T-helper 2 cell treated with Interferon-gamma antibody and Interleukin-4, amounts not matched to agents 5 μg/mL and 100 μg/mL, for 36 hours (primary cell): ENCODE measurements at places on chromosomes 12 and 14.
A peak's percentile ranks its signal among the peaks of the same experiment; 100 is the strongest.

DNA sequence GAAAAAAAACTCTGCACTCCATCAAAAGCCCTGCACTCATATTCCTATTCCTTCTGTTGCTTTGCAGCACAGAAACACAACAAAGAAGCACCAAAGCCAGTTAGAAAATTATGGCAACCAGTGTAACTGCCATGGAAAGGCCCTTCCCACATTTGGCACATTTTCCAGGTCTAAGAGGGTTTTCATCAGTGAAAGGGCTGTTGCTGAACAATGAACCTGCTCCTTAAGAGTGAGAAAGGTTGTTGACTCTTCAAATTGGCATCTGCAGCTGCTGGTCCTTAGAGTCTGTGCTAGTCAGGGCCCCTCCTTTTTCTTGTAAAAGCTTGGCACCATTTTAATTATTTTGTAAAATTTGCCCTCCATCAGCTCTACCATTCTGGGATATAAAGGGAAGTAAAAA, 378.7 kb upstream of the KITLG start:
- DNase-seq = no peak

DNA sequence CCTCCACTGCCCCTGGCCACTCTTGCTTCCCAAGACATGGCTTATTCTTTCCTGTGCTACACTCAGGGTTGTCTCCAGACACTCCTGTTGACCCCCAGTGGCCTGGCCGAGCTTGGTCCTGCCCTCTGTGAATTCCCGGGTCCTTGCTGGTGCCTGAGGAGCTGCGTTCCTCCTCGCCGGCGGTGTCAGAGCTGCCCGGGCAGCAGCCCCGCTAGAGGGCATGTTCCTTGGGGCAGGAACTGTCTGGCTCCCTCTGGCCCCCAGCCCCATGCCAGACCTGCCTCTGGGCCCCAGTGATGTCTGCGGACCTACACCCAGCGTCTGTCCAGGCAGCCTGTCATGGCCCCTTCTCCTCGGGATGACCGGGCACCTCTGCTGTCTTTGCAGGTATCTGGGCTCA, 68.4 kb downstream of the AACS start:
- DNase-seq = no peak

DNA sequence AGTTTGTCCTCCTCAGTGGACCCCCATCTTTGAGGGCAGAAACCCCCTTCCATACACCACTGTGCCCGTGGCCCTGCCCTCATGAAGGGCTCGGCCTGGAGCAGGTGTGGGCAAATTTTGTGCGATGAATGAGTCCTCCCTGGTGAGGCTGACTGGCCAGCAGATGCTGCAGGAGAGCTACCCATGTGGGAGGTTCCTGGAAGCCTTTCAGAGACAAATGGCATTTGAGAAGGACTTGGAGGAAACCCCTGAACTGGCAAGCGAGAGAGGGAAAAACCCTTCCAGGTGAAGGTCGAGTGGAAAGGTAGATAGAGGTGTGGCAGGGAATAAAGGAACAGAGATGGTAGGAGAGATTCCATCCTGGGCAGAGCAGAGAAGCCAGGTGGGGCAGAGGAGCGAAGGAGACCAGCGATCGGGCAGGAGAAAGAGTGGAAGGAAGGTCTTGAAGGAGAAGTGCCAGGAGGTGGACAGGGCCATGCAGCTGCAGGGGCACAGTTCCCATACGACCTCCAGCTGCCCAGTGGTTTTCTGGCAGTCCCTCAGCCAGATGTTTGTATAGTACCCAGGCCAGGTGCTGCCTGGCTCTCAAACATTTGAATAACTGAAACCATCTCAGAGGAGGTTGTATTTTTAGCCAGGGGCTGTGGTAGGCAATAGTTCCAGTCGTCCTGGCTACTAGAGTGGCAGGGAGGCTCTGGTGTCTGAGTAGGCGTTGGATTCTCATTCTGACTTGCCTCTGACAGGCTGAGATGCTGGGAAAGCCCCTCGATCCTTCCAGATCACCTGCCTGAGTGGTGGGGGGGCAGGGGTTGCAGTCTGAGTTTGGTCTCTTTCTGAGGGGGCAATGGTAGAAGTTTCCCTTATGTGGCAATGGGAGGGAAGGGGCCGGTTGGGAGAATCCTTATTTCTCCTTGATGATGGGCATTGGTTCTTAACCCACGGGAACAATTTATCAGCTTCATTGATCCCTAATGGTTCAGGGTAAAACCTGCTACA, 40.1 kb downstream of the FBXL14 start:
- peak; percentile 67 for DNase-seq

DNA sequence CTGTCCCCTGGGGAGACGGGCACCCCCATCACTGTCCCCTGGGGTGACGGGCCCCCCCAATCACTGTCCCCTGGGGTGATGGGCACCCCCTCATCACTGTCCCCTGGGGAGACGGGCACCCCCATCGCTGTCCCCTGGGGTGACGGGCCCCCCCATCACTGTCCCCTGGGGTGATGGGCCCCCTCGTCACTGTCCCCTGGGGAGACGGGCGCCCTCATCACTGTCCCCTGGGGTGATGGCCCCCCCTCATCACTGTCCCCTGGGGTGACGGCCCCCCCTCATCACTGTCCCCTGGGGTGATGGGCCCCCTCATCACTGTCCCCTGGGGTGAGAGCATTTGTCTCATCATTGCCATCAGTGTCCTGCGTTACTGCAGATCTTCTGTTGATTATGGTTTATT, 38.6 kb downstream of the PACS2 start:
- DNase-seq = no peak

DNA sequence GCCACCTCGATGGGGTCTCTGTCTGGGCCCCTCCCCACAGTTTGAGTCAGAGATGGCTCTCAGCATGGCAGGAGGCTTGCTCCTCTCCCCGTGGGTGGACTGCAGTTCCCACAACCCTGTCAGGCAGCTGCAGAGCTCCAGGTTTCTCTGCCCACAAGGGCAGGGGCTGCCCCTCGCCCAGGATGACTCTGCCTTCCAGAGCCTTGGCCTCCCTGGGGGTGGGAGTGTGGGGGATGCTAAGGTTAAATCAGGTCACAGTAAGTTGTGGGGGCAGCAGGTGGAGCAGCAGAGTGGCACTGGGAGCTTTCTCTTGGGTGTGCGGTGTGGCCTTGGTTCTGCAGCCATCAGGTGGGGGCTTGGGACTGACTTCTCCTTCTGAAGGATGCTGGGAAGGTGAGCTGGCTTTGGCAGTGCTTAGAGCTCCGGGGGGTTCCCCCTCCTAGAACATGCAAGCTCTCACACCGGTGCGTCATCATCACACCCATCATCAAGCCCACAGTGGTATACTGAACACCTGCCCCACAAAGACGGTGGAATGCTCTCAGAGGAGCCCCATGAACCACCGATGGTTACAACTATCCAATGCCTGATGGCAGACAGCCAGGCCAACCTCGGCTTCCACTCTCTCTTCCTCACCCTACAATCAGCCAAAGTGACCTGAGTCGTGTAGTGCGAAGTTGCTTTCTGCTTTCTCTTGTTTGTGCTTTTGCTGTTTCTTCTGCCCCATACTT, 39.7 kb downstream of the ERH start:
- peak; percentile 22 for DNase-seq

DNA sequence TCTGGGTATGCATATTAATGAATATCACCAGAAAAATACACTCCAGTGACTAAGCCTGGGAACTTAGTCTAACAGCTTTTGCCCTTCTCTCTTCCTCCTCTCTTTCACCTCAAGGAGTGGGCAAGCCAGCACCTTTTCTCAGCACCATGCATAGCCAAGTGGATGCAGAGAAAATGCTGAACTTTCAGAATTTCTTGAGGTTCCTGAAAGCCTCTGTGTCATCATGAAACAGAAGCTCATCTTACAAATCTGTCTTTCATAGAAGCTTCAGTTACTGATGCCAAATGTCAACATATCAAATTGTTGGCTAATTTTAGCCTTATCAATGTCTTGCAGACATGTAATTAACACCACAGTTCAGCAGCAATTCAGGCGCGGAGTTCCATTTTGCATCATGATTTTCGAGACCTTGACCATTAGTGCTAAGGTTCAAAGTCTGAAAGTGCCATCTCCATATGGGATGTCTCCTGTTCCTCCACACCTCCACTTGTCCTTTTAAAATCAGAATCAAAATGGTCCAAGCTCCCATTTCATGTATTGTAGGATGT, 51.1 kb upstream of the RPH3A start:
- no peak for DNase-seq

DNA sequence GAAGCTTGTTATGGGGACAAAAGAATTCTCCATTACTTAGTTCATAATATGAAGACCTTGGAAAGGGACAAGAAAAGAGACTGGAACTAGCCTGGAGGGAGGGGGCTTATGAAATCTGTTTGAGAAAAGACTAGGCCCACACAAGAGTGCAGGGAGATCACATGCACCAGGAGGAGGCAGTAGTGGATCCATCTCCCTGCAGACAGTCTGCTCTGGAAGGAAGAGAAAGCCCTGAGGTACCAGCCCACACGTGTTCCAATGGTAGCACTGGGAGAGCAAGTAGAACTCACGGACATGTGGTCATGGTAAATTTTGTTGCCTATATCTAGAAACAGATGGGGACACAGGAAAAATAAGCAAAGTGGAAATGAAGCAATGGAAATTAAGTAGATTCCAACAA, 445.4 kb downstream of the SOX5 start:
- DNase-seq = no peak

DNA sequence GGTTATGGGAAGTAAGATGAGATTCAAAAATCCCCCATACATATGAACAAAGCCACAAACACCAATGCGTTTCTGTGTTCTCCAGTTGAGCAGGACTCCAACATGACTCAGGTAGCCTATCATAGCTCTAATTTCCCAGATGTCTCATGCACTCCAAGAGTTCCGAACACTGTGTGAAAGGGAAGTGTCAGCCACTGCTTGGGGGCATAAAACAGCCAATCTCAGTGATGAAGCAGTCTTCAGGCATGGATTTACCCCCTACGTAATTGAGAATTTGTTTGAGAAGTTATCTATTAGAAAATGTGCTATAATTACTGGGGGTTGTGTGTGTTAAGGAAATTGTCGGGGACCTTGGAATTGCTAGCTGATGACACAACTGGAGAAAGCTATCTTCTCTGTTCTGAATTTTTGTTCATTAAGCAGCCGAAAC, 153.9 kb upstream of the AVPR1A start:
- DNase-seq = no peak

- peak; percentile 53 for DNase-seq
These were observed 13.1 kb upstream of the ITGA5 start for GRCh38 chr12:54431911-54432814.

- DNase-seq = no peak
These were observed 298.4 kb upstream of the AMIGO2 start for GRCh38 chr12:47378222-47378582.

GRCh38 chr14:71658261-71658860, 273.9 kb upstream of the RGS6 start:
- no peak for DNase-seq

DNA sequence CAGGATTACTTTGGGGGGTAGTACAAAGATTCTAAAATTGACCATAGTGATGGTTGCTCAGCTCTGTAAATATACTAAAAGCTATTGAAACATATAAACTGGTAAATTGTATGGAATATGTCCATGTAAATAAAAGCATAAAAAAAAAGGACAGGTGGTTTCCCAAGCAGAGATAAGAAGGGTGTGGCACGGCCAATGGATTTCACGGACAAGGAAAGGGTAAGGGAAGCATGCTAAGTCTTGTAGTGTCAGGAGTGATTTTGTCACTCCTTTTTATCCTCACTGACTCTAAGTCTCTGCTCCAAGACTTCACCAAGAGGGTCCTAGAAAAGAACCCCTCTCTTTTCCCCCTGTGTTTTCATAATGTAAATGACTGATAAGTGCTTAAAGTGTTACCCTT, 229.2 kb downstream of the SPTSSA start:
- no peak for DNase-seq

DNA sequence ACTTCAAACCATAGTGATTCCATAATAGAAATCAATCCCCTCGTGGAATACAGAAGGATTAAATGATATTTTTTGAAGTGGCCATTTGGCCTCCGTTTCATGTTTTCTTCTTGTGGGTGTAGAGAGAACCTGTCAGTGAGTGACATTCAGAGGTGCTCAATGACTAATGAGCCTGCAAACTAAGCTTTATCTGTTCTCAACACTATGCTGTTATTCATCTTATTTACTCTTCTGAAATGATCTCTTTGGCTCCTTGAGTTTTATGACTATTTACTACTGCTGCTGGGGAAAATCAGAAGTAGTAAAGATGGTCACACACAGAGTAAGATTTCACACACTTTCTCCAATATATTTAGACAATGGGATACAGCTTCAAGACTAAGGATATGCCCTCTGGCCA, 30.4 kb downstream of the ATP2B1 start:
- DNase-seq = no peak

DNA sequence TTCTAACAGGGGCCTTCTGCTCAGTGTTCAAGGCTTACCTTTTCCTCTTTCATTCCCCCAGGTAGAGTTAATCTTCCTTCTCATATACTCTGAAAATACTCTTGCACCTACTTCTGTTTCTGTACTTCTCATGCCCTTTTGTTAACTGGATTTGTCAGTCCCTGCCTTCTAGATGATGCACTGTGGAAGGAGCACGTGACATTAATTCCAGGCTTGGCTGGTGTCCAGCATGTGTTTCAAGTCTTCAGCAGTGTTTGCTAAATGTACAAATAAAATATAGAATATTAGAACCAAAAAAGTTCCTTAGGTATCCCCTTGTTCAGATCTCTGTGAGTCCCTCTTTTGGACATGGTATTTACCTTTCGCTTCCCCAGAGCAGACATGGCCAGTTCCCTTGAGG, 27.9 kb upstream of the EVL start:
- DNase-seq = no peak

DNA sequence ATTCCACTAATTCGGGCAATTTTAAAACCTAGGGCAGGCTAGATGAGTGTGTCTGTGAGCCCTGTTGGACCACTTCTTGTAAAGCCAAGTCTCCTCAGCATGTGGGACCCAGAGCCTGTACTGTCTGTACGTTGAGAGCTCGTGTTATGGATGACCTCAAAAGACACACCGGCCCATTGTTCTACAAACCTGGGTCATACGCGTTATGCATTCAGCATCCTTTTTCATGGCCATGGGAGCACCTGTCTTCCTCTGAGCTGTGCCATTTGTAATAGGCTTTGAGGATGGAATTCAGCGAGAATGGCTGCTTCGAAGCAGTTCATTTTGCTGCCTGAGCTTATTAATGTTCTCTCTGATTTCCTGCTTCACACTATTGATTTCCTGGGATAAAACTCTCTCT, 15.0 kb downstream of the WSCD2 start:
- no peak for DNase-seq

GRCh38 chr12:109940339-109940923, 40.4 kb downstream of the TCHP start:
- DNase-seq = no peak
